HEK293T (cell line): ENCODE measurements at places on chromosomes 16 and 17.
A peak's percentile ranks its signal among the peaks of the same experiment; 100 is the strongest.

GRCh38 chr16:30901201-30902028 lies 5.0 kb downstream of the CTF1 start:
- no peak for DNase-seq

DNA sequence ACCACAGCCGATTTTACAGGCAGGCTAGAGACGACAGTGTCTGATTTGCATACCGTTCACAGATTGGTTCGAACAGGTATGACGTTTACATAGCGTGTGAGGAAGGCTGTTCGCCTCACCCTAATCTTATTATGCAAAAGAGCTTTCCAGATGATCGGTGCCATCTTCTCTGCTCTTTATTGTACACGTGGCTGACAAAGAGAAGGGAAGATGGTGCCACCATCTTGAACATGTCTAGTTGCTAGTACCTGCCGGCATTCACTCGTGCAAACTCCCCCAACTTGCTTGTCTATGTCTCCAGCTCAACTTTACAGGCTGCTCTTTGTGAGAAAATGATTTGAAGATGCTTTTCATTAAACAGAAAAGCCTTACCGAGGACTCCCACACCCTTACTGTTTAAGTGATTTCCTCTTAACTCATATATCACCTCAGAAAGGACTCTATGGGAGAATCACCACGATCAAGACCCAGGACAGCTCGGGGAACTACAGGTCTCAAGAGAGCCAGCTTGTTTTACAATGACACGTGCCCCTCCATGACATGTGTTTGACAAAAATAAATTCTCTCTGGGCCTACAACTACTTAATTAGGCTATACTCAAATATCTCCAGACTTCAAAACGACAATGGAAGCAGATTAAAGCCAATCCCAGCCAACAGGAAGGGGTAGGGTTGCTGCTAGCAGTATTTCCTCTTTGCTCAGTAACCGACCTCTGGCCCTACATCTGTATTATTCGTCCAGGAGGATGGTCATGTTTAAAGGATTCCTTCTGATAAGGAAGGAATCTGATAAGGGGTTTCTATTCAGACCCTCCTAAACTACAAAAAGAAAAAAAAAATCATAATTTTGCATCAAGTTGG lies 480.6 kb downstream of the TMEM114 start:
- DNase-seq: no peak

DNA sequence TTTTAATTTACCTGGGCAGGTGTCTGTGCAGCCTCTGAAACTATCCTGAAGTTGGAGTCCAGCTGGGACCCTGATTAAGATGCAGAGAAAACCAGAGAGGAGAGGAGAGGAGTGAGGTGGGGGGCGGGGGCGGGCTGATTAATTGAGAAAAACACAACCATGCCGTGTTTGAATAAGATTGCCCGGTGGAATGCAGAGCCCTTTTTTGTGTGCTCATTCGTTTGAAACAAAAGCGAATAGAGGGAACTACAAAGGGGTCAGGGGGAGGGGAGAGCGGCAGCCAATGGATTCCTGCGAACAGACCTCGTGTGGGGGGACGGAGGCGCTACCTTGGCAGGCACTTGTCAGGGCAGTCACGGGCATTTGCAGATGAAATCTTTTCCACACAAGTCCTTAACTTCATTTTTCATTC lies 355.8 kb downstream of the SOX9 start:
- DNase-seq: no peak

DNA sequence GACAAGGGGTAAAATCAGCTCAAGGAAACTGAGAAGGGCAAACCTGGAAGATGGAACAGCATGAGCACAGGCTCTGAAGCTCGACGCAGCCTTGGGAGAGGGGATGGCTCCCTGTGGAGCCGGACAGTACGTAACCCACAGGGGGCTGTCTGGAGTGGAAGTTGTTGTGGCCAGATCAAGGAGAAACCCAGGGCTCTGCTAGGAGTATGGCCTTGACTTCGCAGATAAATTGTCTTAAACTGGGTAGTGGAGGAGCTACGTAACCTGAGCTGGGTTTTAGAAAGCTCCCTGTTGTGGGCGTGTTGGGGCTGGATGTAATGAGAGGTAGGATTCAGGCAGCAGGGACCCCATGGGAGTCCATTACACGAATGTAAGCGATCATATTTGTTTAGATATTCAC lies 25.5 kb upstream of the AXIN2 start:
- peak; percentile 34 for DNase-seq
